Stimulated activated CD8-positive, alpha-beta memory T cell treated with anti-CD3 and anti-CD28 coated beads, Interleukin-7, amount 100 ng/mL, for 1 hour (primary cell): ENCODE measurements at places on chromosomes 2 and 18.

GRCh38 chr18:4292696-4293095 is 162.4 kb downstream of the DLGAP1 start:
- no peak for DNase-seq

- DNase-seq: no peak
Measured at GRCh38 chr2:71829008-71829407, 318.7 kb downstream of the CYP26B1 start.

GRCh38 chr2:30354621-30355020 is 92.4 kb upstream of the LCLAT1 start:
- no peak for DNase-seq

DNA sequence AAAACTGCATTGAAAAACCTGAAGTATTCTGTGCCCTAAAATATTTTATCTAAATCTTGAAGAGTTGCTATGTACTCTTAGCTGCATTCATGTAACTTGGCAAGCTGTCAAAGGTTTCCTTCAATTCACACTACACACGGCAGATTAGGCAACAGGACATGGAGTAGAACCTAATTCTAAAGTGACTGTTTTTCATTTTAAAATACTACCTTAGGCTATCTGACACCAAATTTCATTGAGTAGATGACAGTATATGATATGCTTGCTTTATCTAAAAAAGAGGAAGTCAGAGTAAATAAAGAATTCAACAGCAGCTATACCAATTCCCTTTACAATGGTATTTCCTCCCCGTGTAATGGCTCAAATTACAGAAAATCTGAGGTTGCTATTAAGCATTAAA is 45.4 kb downstream of the EXOC6B start:
- no peak for DNase-seq

- no peak for DNase-seq
Measured at GRCh38 chr2:74546004-74546403, 7.7 kb downstream of the LOXL3 start.

GRCh38 chr2:217821536-217822147 is 181.2 kb downstream of the TNS1 start:
- no peak for DNase-seq

DNA sequence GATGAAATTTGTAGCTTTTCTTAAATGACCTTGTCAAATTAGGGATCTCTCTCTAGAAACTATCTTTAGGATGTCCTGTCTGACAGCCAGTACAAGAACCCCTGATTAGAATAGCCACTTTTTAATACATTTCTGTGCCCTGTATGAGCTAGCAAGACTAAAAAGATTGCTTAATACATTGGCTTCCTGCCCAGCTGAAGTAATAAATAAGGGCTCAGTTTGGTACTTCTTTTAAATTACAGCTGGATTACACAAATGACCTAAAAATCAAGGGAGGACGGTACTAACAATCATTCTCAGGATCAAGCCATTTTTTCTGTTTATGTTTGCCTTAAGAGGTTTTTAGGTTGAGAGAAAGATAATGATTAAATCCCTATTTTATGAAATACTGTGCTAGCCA is 11.6 kb upstream of the OLA1 start:
- no peak for DNase-seq

DNA sequence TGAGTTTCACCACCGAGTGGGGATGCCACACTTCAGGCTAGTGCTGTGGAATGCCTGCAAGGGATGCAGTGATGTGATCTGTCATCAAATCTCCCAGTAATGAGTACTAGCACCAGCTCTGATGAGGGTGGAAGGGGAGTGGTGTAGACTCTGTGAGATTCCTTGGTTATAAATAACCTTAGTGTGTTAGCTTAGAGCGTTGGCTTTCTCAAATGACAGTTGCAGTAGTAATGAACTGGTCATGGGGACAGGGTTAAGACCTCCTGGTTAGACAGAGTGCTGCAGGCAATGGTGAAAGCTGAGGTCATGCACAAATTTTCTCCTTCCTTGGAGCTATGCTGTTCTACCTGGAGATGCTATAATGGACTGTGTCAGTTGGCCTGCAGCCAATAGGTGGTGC is 1063.4 kb upstream of the CRIM1 start:
- no peak for DNase-seq

- DNase-seq: no peak
Measured at GRCh38 chr18:41602034-41602433, 353.0 kb upstream of the PIK3C3 start.
